ENCODE measurements at places on chromosomes 5 and 9.

DNA sequence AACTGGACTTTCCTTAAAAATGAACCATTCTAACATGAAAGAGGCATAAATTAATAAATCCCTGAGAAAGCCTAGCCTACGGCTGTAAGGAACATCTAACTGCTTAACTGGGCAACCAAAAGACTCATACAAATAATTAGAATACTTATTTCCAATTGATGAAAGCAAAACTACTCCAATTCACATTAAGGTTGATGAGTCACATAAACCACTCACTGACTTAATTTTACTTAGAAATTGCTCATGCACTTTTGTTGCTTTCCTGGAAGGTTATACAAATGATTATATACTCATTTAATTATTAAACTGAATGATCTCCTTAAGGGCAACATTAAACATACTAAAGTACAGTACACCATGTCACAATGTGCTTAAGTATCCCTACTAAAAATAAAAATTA, 101.9 kb downstream of the NFIB start:
- DNase-seq, result no peak

DNA sequence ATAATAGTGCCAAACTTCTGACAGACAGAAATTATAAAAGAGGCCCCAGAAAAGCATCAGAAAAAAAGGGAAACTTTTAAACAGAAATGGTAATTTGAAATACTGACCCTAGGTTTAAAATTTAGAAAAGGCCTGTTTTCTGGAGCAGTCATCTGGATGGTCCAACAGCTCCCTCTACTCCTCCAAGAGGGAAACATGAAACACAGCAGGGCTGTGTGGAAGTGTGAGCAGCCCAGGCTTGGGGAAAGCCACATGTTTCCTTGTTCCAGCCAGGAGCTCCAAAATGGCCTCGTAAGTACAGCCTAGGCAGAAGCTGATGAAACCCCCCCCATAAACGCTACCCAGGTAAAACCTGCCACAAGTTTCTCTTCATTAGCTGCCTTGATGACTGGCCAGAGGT, 499.3 kb upstream of the ADAMTS16 start:
- no peak for DNase-seq

GRCh38 chr9:70589571-70590314, 175.3 kb upstream of the KLF9 start:
- no peak for DNase-seq

DNA sequence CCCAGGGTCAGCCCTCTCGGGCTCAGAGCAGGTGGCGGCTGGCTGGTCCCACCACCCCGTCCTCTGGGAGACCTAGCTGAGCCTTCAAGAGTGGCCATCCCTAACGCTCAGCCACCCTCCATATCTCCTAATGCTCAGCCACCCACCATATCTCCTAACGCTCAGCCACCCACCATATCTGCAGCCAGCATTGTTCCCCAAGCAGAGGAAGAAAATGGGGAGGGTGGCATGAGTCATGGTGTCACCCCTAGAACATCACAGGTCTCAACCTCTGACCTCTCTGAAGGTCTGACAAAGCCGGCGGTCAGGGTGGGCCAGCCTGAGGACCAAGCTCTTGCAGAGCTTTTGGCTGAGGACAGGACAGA, 14.7 kb downstream of the LHX3 start:
- DNase-seq, result no peak

Measured in activated CD4-positive, CD25-positive, alpha-beta regulatory T cell (primary cell).